ENCODE measurements at places on chromosomes 16 and 17.
A peak's percentile ranks its signal among the peaks of the same experiment; 100 is the strongest.

DNA sequence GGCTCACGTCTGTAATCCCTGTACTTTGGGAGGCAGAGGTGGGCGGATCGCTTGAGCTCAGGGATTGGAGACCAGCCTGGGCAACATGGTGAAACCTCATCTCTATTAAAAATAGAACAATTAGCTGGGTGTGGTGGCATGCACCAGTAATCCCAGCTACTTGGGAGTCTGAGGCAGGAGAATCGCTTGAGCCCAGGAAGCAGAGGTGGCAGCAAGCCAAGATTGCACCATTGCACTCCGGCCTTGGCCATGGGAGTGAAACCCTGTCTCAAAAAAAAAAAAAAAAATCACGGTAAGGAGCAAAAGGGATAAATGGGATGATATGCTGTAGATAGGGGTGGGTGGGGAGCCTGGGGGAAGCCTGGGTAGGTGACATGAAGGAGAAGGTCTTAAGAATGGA lies 20.4 kb upstream of the TMEM98 start:
- no peak for DNase-seq

GRCh38 chr17:81049973-81050551 lies 15.1 kb downstream of the BAIAP2 start:
- no peak for DNase-seq

DNA sequence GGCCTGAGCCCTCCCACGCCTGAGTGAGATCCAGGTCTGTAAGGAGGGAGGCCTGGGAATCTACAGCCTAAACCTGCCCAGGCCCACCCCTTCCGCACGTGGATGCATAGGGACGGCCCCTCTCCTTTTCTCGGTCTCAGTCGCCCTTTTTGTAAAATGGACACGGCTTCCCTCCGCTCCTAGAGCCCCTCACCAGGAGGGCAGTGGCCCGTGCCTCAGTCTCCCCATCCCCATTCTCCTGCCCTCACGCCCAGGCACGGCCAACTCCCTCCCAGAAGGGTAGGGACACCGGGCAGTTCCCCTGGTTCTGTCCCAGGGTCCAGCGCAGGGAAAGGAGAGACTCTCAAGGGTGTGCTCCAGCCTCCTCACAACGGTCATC lies 48.1 kb downstream of the WNT3 start:
- no peak for DNase-seq

GRCh38 chr16:3598236-3598635 lies 13.2 kb downstream of the SLX4 start:
- DNase-seq = no peak

DNA sequence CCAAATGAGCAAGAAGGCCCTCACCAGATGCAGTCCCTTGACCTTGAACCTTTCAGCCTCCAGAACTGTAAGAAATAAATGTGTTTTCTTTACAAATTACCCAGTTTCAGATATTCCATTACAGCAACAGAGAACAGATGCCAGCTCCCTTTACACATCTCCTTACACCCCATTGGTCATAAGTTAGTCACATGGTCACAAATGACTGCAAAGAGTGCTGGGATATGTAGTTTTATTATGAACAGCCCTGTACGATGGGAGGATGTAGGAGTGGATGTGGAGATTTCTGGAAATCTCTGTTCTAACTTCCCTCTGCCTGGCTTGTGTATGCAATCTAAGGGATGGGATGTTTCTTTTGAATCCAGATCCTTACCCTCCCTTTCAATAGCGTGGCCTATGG lies 13.3 kb upstream of the RPL38 start:
- peak; percentile 71 for DNase-seq

DNA sequence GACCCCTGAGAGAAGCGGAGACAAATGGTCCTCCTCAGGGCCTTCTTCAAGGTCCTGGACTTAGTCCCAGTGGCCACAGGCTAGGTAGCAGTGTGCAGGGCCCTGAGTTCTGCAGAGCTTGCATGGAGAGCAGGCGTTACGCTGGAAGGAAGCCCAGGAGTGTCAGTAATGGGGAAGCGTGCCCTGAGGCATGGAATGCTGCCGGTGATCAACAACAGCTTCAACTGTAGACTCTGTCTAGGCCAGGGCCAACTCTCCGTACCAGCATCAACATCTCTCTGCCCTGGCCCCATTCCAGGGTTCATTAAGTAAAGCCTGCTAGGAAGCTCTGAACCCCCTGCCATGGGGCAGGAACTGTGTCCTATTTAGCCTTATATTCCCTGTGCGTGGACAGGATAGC lies 568 bp upstream of the TNK1 start:
- no peak for DNase-seq

DNA sequence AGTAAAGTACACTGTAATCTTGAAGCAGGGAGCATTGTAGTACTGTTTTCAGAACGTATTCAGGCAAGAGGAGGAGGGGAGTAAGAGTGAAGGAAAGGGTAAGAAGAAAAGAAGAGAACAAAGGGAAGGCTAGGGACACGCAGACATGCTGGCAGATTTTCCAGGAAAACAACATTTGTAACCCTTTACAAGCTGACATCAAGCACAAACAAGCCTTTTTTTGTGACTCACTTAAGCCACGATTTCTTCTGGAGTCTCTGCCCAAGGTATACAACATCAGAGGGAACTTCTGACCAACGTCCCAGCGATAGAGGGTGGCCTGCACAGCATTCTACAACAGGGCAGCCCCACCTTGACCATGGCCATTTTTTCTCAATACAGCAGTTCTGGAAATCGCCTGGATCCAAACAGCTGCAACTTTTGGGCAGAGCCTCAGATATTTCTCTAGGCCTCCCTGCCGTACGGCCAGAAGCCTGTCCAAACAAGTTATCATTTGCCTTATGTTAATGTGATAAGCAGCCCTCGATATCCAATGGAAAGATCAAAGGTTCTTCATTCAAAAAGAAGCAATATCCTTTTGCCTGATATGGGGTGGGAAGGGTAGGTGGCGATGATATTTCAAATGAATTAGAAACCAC lies 247.3 kb downstream of the ZFHX3 start:
- no peak for DNase-seq

GRCh38 chr16:85798283-85798776 lies 1.0 kb downstream of the EMC8 start:
- no peak for DNase-seq

- DNase-seq = no peak
Measured at GRCh38 chr16:25030420-25031131, 15.4 kb upstream of the ARHGAP17 start.

- no peak for DNase-seq
Measured at GRCh38 chr17:1347589-1348323, 52.3 kb downstream of the YWHAE start.

DNA sequence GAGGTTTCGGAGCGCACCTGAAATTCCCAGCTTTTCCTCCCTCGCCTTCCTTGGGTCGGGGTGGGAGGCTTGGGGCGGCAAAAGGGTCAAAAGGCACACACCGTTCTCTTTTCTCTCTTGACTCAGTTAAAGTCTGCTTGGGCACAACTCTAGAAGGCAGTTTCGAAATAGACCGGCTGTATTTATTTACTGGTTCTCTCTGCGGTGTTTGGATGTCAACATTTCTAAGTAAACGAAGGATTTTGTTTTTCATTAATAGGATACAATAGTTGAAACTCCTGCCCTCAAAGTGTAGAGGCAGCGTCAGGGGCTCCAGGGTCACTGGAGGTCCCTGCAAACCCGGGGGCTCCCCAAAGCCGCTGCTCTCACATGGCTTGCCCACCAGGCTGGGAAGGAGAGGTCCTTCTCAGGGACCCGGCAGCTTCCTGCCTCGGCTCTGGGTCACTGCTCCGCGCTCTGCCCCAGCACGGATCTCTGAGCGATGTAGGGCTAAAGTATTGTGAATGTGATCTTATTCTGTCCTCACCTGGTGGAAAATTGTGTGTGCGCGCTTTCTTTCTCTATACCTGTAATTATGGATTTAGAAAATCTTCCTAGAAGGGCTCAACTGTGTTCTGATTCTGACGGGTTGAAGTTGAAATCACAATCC lies 952 bp downstream of the BMERB1 start:
- no peak for DNase-seq

DNA sequence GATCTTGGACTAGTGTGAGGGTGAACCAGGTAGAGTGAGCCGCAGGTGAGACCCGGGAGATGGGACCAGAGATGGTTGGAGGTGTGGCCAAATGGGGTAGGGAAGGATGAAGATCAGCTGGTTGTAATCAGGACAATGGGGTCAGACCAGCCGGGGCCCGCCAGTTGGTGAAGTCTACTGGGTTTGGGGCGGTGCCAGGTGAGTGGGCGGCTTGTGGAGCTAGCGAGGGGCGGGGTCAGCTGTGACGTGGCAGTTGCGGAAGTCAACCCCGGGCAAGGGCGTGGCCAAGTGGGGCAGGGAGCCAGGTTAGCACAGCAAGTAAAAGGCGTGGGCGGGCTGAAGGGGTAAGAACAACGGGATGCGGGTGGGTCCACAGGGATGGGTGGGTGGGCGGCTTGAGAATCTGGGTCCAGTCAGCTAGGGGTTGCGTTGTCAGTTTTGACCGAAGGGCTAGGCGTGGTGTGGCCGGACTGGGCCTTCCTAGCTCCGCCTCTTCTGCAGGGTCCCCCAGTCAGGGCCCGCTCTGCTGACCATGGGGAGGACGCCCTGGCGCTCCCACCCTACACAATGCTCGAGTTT lies 25.5 kb upstream of the ALKBH5 start:
- peak; percentile 55 for DNase-seq

DNA sequence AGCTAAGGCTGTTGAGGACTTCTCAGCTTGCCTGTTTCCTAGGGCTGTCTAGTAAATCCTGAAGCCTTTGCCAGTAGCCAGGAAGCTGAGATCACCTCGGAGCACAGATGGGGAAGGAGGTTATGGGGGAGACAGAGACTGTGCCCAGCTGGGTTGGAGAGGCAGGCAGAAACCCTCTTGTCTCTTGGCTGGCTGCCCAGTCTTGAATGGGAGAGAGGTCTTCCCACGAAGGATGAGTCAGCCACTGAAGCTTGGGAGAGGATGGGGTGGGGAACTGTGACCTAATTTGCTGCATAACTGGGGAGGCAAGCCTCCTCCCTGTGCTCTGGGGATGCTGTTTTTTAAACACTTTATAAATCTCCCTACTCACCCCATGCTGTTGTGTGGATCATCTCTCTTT lies 69.8 kb downstream of the SHISA9 start:
- no peak for DNase-seq

DNA sequence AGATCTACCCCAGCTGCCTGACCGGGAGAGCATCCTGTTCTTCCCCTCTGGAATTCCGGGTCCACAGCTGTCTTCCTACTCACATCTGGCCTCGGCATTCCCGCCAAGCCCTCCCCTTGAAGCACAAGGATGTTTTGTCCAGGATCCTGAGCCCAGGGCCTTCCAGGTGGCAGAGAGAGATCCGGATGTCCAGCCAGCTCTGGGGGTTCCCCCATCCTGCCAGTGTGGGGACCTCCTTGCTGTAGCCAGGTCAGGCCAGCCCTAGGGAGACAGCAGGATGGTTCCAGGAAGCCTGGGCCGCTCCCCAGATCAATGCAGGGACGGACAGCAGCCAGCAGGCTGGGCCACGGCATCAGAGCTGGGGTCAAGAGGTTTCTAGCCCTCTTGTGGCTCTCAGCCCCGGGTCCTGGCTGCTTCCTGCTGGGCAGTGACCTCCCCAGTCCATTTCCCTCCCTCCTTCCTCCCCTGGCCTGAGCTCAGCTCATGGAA lies 55.3 kb downstream of the SOCS3 start:
- no peak for DNase-seq

DNA sequence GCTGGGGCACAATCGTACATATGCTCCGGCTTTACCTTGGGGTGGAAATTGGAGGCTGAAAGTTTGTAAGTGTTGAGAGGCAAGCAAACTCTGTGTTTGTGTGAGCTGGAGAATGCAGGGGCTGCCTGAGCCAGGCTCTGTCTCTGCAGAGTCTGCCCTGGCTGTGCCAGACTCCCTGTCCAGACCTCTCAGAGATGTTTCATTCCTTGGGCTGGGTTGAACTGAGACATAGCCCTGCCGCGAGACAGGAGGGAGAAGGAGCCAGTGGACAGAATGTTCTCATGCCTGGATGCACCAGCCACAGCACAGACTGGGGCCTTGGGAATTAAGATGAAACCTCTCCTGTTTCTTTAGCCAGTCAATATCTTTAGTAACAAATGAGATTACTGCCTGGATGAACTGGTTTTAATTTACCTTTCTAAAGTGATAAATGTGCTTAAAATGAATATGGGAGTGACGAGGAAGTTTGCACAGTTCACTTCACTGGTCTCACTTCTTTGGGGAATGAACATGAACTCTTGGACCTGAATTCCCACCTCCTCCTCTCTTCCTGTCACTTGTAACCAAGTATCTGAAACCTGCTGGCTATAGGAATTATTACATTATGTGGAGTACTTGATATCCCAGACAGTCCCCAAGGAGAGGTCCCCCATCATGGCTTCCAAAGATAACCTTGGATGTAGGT lies 40.1 kb downstream of the YPEL2 start:
- DNase-seq = no peak

DNA sequence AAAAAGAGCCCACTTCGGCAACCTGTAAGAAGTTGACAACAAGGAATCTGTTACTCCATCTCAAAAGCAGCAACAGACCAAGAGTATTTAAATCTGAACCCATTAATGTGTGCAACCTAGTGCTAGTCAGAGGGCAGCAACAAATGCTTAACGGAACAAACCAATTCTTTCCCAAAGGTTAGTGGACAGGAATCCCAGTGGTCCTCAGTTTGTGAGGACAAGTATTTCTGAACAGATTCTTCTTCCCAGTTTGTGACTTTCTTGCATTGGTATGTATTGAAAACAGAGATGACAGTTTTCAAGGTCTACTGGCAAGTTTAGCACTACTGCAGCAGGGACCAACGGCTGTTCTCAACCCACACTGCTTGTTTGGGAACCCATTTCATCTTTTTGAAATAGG lies 2.9 kb downstream of the RPL26 start:
- DNase-seq = no peak

DNA sequence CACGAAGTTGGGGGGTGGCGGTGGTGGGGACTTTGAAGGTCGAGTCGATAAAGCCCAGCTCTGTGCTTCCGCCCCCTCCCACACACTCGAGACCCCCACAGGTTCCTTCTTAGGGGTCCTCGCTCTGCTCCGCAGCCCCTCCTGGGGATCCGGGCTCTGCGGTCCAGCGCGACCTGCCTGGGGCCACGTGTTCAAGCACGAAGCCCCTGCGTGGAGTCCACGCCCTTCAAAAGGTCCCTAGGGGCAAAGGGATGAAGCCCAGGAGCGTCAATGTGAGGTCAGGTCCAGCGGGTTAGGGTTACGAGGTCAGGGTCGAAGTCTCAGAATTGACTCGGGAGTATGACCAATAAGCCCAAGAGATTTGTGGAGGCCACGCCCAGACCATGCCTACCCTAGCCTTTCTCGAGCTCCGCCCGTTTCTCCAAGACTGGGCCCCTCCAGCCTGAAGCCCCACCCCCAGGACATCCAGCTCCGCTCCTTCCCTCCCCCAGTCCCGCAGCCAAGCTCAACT lies 786 bp upstream of the CACNA1G start:
- DNase-seq = no peak

- DNase-seq = no peak
Measured at GRCh38 chr16:56262148-56262547, 70.9 kb downstream of the GNAO1 start.

DNA sequence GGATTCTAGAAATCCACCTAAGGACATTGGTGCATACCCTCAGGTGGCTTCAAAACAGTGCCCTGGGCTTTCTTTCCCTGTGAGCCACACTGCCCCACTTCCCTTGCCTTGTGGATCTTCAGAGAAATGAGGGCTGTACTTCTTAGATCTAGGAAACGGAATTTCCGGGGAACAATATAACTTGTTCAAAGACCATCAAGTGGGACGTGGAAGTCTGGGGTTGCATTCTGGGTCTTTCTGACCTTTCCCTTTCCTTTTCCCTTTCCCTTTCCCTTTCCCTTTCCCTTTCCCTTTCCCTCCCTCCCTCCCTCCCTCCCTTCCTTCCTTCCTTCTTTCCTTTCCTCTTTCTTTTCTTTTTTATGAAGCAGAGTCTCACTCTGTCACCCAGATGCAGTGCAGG lies 97.1 kb upstream of the SALL1 start:
- DNase-seq = no peak

- no peak for DNase-seq
Measured at GRCh38 chr17:27558341-27558740, 72.6 kb upstream of the LGALS9 start.
